ENCODE measurements at places on chromosomes 6 and 20.

DNA sequence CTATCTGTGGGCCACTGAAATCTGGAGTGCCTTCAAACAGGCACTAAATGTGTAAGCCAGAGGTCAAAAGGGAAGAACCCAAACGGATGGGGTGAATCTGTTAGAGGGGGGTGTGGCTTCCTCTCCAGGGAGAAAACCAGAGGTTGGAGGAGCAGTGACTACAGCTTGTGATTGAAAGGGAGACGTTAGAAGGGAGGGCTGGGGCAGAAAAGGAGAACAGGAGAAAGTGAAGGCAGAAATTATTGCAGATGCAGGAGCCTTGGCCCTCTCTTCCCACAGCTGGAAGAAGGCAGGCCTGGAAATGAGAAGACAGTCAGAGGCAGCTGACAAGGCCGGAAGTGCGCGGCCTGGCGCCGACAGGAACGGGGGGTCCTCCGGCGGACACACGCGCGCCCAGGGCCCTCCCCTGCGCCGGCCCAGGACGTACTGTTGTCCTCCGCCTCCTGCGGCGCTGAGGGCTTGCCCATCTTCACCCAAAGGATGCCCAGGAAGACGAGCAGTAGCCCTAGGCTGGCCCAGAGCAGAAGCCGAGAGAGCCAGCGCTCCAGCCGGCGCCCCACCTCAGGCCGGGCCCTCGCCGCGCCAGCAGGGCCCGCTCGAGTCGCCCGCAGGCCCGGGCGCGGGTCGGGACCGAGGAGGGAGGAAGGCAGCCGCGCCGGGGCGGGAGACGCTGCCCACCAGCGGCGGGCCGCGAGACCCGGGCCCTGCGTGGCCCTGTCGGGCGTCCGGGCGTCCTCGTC, 806 bp downstream of the LEMD2 start:
- DNase-seq: peak; percentile 89

DNA sequence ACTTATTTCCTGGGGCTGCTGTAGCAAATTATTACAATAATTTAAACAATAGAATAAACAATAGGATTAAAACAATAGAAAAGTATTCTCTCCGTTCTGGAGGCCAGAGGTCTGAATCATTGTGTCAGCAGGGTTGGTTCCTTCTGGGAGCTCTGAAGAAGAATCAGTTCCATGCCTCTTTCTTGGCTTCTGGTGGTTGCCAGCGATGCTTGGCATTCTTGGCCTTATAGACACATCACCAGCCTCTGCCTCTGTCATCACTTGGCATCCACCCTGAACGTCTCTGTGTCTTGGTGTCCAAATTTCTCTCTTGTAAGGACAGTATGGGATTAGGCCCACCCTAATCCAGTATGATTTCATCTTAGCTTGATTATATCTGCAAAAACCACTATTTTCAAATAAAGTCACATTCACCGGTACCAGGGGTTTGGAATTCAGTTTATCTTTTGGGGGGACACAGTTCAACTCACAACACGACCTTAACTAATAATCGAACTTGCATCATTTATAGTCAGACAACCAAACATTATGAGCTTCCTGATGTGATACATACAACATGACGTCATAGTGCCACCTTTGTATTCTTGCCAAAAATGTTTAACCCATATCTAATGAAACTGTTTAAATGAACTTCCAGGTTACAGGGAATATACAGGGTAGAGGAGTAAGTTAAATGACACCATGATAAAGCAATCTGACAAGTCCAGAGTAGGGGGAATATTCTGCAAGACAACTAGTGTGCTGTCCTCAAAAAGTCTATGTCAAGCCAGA, 84.7 kb upstream of the RNF24 start:
- no peak for DNase-seq

DNA sequence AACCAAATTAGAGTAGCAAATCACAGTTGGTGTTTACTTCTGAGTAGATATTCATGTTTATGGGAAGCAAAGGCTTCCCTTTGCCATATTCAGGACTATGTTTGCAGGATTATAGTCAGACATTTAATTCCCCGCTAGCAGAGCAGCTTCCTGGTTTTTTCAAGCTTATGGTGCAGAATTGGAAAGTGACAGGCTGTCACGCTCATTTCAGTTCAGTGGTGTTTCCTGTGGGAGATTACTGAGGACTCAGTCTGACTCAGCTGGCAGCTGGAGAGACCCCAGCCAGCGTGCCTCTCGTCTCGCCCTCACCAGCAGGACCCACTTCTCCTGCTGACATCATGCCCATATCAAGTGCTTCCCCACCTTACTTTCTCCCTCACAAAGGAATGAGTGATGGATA, 85.1 kb downstream of the LYRM2 start:
- no peak for DNase-seq

DNA sequence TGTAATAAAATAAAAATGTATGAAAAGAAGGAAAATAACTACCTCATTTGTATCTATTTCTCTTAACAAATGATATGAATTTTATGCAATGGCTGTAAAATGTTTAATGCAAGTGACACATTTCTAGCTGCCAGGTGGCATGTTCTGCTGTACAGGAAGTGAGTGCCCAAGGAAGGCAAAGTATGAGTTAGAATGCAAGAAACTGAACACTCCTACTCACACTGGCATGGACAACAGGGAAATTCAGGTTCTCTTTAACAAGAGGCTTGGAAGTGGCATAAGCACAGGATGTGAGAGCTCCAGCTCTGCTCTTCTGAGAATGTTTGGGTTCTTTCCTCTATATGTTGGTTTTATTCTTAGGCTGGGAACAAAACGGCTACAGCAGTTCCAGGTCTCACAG, 20.4 kb upstream of the LAMA4 start:
- DNase-seq: no peak

- DNase-seq: no peak
Observed at GRCh38 chr20:50197463-50198179, 7.0 kb downstream of the CEBPB start.

DNA sequence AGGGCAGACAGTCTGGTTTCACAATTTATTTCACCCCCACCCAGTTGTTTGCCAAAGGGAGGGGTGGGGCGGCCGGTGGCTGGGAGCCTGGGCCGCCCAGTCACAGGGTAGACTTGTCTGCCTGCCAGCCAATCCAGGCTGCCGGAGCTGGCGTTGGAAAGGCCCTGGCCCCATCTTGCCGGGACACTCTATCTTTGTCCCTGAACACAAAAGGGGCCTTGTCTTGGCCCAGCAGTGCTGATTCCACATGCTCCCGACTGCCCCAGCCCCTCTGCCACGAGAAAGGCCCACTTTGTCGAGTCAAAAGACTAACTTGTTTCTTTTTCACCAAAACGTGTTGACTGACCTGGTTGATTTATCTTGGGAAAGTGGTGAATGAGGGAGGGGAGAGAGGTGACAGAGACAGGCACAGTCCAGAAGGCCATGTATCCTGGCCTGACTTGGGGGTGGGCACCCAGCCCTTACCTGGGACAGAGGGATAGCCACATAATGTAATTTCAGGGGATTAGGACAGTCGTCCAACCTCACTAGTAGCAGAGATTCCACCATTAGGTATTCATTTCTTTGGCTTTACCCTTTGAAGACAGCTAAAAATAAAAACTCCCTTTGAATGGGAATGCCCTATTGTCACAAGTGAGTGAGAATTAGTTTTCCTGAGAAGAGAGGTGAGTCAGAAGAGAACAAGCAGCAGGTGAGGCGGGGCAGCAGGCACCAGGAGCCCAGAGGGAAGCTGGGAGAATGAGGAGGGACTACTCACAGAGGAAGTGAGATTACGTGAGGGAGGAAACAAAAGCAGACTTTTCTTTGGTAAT, 67.0 kb upstream of the SIRPA start:
- no peak for DNase-seq

- no peak for DNase-seq
Observed at GRCh38 chr6:166862287-166862977, 93.9 kb downstream of the RNASET2 start.

- no peak for DNase-seq
Observed at GRCh38 chr6:55981660-55982059, 106.3 kb upstream of the BMP5 start.

- no peak for DNase-seq
Observed at GRCh38 chr6:27214126-27214601, 33.3 kb upstream of the PRSS16 start.

DNA sequence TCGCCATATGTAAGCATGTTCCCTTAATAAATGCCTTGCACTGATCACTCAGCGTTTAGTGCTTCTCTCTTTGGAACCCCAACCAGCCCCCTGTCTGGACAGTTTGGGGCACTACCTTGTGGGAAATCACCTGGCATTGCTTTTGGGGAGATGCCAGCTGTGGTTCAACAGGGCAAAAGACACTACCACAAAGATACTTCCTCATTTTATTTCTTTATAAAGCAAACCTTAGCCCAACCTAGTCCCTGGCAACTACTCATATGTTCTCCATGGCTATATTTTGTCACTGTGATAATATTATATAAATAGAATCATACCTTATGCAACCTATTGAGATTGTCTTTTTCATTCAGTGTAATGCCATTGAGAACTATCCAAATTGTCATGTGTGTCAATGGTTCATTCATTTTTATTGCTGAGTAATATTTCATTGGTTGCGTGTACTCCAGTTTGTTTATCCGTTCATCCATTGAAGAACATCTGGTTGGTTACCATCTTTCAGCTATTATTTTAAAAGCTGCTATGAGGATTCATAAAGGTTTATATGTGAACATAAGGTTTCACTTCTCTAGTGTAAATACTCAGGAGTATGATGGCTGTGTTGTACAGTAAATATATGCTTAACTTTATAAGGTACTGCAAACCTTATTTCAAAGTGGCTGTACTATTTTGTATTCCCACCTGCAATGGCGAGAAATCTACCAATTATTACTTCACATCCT, 114.8 kb downstream of the MOXD1 start:
- no peak for DNase-seq

- DNase-seq: no peak
Observed at GRCh38 chr6:115456848-115457247, 603.8 kb downstream of the FRK start.

- no peak for DNase-seq
Observed at GRCh38 chr6:90465686-90466085, 121.2 kb downstream of the MAP3K7 start.
